NCI-H187 (cell line): ENCODE measurements at places on chromosomes 13 and 19.

DNA sequence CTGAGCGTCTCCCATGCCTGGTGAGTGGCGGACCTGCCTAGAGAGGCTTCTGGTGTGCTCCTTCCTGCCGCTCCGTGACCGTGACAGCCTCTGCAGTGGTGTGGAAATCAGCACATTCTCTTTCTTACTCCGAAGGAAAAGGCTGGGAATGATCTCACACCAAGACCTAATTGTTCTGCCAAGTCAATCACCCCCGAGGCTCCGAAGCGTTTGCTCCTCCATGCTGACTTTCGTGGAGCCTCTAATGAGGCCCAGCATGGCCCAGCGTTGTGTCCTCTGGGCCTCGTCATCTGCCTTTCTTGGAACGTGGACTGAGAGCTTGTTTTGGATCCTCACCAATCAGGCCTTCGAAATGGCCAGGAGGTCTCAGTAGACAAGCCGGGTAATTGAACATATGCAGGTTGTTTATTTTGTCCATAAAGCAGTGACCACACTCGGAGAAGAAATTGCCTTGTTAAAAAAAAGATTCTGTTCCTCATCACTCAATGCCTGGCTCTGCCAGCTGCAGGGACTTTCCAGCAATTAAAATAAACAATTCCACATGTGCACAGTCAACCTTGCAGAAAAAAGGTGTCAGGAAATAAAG, 107.1 kb downstream of the UBL3 start:
- no peak for DNase-seq

DNA sequence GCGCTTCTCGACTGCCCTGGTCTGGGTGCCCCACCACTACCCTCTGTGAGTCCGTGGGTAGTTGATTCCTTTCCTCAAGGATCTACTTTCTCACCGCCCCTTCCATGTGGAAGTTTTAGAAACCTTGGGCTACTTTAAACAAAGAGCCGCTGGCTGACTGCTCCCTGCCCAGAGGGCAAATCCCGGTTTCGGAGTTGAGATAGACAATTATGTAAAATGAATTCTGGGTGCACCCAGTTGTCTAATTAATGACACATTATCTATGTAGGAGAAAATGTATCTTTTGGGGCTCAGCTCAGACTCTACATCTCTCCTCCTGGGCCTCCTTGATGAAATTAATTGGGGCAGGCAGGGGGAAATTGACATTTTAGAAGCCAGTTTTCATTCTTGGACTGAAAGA, 305.4 kb downstream of the UQCRFS1 start:
- no peak for DNase-seq

DNA sequence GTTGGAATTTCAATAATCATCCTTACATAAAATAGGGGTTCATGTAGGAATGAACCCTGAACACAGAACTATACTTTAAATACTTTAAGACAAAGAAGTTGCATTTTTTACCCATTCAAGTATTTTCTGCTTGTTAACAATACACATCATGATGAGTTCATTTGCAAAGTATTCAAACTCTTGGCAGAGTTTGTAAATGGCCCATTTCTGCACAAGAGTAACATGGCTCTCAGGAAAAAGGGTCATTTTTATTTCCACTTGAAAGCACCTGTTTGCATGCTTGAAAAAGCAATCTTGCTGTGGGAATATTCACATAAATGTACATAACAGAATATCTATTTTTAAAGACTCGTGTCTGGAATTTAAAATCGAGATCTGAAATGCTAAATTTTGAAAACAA, 18.1 kb downstream of the ESD start:
- DNase-seq = no peak

GRCh38 chr13:102902789-102903347, 57.0 kb downstream of the ERCC5 start:
- no peak for DNase-seq

GRCh38 chr13:48253849-48254248, 20.8 kb downstream of the ITM2B start:
- no peak for DNase-seq

DNA sequence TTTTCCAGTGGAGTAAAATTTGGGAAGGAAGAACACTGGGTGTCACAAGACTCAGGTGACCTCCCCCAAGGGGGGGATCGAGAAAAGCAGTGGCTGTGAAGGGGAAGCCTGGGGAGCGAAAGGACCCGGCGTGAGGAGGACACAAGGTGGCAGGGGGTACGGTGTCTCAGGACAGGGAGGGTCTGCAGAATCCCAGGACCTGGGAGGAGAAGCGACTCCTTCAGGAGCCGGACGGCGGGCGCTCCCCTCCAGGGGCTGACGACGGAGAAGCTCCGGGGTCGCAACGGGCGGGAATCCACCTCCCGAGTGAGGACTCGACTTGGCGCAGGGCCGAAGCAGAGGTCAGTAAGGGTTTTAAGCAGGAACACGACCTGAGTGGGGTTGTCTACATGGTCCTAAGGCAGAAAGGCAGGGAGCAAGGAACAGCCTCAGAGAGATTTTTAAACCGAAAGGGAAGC, 529 bp downstream of the ZNF836 start:
- DNase-seq = no peak

DNA sequence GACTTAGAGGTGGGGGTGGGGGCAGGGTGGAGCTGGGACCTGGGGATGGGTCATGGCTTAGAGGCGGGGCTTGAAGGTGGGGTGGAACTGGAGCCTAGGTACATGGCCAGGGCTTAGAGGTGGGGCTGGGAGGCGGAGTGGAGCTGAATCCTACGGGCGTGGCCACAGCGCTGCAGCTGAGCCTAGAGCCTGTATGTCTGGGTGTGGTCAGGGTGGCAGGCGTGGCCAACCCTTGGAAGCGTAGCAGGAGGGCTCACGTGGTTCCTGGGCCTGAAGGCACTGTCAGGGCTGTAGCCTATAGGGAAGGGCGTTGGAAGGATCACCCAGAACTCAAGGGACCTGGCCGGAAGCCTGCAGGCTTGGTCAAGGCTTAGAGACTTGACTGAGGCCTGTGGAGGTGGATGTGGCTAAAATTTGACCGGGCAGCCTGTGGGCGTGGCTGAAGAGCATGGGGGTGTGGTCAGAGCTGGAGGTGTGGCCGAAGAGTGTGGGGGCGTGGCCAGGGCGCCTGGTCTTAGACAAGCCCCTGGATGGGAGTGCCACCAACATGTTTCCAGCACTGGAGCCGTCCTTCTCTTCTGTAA, 24.3 kb downstream of the COLGALT1 start:
- peak; percentile 47 for DNase-seq
